Ureter (tissue), 1 donor: ENCODE measurements at places on chromosomes 7 and 10. TPM values are rescaled to one million over a fixed set of nuclear protein-coding genes. Genes with fewer than 3 reads are reported as not detected.
A peak's percentile ranks its signal among the peaks of the same experiment; 100 is the strongest.

DNA sequence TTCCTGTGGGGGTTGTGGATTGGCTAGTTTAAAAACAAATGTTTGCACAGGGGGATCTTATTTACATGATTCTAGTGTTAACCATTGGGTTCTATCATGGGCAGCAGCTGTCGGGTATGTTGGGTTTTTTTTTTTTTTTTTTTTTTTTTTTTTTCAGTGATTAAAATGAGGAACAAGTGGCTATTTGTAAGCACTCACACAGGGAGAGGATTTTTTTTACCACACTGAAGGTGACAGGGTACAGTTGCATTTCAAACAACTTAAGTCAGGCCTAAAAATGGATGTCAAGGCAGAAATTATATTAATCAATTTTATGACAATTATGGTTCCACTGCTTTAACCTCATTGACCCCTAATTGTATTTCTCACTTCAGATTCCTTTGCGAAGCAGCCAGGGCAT lies 92.8 kb downstream of the CD36 start:
- DNase-seq, result no peak

The CALML3 gene
- total RNA-seq, result not detected

- DNase-seq, result no peak
These were observed 3.9 kb downstream of the MYL10 start for GRCh38 chr7:101625031-101625791.

The FAM24B gene
- 6.4 TPM for total RNA-seq

DNA sequence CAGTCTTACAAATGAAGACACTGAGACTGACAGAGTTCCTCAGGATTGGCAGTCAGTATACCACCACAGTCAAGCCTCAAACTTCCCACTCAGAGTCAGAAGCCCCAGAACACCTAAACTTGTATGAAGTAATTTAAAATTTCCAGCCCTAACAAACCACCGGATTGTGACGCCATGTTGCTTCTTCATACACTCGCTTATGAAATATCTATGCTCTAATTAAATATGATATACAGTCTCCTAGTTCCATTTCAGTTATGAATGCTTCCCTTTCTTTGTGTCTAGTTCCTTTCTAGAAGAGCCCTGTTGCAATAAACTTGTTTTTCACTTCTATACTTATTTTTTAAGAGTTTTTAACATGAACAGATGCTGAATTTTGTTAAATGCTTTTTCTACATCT lies 172.0 kb upstream of the NOBOX start:
- no peak for DNase-seq

DNA sequence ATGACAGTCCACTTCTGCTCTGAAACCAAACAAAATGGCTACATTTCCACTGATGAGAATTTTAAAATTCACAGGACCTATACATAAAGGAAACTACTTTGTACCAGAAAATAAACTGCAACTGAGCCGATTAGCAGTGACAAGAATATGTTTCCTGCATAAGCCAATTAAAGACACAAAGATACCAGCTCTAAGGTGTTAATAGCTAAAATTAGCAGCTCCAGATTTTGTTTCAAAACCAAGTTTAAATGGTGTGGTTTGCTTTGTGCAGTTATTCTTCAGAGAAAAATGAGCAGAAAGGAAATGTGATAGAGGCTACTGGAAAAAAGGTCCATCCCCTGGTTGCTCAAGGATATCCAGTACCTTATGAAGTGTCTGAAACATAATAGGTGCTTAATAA lies 123.2 kb downstream of the ANK3 start:
- no peak for DNase-seq

DNA sequence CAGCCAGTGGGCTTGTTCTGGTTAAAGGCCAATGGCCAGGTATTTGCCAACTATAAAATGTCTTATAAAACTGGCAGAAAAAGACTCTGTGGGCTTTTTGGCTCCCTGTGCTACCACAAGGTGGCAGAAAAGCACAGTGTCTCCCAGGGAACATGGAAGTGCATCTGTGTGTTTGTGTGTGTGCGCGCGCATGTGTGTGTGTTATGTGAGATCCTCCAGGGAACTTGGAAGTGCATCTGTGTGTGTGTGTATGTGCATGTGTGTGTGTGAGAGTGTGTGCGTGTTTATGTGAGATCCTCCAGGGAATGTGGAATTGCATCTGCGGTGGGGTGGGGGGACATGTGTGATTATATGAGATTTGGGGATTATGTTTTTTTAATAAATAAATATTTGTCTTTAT lies 30.2 kb upstream of the ABI1 start:
- peak; percentile 47 for DNase-seq

DNA sequence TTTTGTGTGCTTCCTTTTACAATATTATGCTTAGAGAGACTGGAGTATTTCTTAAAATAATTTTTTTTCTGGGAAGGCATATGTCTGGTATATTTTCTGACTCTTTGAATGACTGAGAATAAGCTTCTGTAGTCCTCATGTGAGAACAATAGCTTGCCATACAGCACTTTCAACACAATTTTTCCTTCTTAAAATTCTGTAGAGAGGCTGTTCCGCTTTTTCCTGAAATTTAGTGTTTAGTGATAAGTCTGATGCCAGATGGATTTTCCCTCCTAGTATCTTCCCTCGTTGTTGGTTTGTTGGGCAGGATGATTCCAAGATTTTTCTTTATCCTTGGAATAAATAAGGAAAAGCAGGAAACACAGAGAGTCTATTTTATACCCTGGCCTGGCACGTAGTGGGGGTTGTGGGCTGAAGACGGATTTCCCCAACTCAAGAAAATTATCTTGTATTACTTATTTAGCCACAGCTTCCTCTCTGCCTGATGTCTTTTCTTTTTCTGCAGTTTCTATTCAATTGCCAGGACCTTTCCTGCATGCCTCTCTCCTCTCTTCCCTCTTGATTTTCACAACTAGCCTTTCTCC lies 111.2 kb downstream of the AOAH start:
- no peak for DNase-seq

- DNase-seq, result no peak
These were observed 8.9 kb downstream of the SLC16A9 start for GRCh38 chr10:59700709-59701108.

The CFAP46 gene
- total RNA-seq, result 1.7 TPM

The IPMK gene
- 4.6 TPM for total RNA-seq

DNA sequence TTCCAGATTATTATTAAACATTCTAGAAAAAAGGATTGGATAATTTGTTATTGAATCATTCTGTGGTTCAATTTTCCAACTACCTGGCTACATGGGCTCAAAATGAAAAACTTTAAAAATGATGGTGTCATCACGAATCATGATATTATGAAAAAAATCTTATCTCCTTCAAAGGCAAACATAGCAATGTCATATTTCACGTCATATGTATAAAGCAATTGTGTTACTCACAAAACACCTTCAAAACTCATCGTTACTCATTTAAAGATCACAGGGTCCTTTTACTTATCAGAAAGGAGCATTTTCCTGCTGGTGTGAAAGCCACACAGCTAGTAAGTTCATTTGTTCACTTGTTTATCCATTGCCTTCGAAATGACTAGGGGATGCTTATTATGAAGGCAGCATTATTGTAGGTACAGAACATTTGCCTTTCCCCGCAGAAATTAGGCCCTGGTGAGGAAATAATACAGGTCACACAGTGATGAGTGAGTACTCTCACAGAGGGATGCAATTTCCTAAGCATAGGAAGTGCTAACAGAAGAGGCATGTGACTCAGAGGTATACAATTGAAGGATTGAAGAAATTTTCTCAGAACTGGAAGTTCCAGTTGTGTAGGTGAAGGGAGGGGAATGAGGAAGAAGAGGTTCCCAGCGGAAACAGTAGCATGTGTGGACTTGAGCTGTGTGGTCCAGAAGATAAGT lies 478.7 kb downstream of the INHBA start:
- DNase-seq, result peak; percentile 51

The HABP2 gene
- 0.23 TPM for total RNA-seq

The PCDH15 gene
- total RNA-seq, result 1.2 TPM

DNA sequence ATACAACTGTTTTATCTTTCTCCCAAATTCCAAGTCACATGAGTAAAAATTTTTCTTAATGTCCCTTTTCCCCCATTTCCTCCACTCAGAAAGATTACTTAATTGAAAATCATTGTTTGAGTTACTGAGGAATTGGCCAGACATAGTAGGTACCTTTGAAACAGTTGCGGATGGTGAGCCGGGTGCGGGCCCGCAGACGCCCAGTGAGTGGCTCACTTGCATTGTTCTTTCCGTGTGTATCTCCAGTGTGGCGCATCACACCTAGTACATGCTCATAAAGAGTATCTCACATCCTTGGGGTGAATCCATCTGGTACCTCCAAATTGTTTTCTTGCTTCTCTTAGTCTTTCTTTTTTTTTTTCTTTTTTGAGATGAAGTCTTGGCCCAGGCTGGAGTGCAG lies 14.3 kb downstream of the TRRAP start:
- DNase-seq, result no peak

The CACNB2 gene
- total RNA-seq, result 14.3 TPM

DNA sequence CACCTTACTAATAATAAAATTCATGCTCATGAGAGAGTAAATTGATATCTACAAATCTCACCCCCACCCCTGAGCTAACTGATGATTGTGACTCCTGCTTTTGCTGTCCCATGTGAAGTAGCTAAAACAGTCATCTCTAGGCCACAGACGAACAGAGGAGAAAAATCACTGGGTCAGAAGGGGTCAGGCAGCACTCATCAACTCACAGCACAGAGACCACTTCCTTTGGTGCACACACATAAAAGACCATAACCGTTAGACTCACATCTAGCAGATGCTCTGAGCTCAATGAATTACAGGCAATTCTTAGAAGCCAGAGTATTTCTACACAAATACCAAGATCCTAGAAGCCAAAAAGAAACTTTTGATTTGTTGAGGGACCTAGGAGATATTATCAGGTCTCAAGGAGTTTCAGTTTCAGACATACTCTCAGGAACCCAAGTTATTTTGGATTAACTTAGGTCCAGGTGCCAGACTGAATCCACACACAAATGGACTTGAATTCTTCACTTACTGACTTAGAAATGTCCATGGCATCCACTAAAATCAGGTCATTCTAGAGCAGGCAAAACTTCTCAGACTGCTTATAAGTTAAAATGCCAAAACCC lies 65.0 kb upstream of the TES start:
- DNase-seq, result no peak

The GPER1 gene
- 3.4 TPM for total RNA-seq

- no peak for DNase-seq
These were observed 27.0 kb upstream of the HSPA12A start for GRCh38 chr10:116769368-116769767.

DNA sequence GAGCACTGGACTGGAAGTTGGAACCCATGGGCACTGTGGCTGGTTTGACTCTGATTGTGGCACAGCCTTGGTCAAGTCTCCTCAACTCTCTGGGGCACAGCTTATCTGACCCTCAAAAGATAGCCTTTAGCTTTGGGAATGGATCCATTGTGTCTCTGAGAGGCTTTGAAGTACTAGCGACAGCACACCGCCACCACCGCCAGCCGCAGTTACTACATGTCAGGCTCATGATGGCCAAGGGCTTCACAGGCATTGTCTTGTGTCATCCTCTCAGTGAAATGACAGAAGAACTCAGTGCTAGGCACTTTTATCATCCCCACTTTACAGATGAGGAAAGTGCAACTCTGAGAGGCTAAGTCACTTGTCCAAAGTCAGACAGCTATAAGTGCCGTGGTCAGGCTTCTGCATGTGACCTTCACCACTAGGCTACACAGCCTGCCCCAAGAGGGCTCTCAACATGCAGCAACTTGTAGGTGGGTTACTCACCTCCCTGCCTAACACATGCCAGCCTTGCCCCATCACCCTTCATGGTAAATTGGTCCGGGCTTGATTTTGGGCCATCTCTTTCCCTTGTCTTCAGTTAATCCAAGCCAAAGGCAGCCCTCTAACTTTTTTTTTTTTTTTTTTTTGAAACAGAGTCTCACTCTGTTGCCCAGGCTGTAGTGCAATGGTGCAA lies 44.1 kb downstream of the C10orf105 start:
- DNase-seq, result no peak

The CPA4 gene
- not detected for total RNA-seq

DNA sequence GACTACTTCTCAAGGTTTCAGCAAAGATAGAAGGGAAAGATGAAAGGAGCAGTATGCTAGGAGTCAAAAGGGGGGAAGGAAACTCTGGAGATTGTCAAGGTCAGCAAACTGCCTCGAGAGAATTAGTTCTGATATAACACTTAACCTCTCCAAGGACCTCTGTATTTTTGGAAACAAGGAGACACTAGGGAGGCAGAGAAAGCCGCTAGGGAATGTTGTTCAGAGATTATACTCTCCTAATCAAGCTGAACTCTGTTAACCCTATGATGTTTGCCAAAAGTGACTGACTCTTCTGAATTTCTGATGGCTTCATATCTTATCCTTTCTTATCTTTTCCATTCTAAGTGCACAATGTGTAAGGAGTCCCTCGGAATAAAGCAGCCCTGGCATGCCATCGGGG lies 27.1 kb downstream of the CREM start:
- DNase-seq, result no peak

DNA sequence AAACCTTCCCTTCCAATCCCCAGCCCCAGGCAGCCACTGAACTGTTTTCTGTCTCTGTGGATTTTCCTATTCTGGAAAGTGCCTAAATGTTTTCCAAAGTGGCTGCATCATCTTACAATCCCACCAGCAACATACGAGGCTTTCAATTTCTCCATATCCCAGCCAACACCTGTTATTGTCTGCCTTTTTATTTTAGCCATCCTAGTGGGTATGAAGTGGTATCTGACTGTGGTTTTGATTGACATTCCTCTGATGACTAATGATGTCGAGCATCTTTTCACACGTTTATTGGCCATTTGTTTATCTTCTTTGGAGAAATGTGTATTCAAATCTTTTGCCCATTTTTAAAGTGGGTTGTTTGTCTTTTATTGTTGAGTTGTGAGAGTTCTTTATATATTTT lies 6.2 kb upstream of the SMC3 start:
- DNase-seq, result no peak

DNA sequence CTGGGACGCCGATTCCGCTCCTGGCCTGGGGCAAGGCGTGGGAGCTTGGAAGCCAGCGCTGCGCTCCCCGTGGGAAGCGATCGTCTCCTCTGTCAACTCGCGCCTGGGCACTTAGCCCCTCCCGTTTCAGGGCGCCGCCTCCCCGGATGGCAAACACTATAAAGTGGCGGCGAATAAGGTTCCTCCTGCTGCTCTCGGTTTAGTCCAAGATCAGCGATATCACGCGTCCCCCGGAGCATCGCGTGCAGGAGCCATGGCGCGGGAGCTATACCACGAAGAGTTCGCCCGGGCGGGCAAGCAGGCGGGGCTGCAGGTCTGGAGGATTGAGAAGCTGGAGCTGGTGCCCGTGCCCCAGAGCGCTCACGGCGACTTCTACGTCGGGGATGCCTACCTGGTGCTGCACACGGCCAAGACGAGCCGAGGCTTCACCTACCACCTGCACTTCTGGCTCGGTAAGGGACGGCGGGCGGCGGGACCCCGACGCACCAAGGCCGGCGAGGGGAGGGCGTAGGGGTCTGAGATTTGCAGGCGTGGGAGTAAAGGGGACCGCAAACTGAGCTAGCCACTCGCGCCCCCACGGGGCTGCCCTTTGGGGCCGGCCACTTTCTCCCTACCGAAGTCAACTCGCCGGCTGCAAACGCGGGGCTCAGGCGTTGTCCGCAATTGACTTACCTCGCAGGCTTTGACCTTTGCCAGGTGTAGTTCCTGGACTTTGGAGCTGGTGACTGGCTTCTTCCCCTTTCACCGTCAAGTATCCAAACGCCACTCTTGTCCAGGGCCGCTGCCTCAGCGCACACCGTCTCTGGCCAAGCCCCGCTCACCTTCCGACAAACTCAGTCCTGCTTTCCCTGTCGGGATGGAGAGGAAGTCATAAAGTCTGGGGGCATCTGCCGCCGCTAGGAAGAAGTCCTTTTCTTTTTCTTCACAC lies at the start of gene SCIN:
Gene SCIN, plus strand, starts transcription at position 187 of the 928 bp plus-strand sequence. Its CDS starts 67 bp downstream, at position 254.
- peak; percentile 62 for DNase-seq
